Activated naive CD4-positive, alpha-beta T cell treated with anti-CD3 and anti-CD28 coated beads, Interleukin-2, amount 50 U/mL, for 72 hours (primary cell): ENCODE measurements at places on chromosomes 5 and 9.

GRCh38 chr9:107249131-107249533, 33.9 kb upstream of the RAD23B start:
- DNase-seq = no peak

DNA sequence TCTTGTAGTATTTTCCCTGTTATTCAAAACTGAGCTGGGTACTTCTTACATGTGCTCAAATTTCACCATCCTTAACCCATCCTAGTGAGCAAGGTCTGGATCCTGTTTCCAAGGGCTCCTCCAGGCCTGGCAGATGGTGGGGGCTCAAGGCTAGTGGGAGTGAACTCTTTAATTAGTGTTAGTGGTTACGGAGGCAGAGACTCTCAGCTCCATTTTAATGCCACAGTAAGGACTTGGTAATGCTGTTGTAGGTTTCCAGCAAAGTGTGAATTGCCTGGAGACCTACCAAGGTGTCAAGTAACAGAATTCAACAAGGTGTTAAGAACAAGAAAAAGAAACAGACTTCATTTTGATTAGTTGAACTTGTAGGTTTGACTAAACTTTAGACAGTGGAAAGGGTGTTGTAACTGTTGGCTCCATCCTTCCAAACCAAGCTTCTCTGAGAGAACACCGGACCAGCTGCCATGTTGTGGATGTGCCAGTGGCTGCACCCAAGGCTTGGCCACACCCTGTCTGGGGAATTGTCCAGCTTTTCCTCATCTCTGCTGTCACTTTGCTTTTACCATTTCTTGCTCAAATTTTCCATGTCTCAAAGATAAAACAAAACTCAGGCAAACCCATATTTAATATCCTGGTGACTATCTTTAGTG, 98.7 kb downstream of the ADCY2 start:
- DNase-seq = no peak

GRCh38 chr5:86029308-86029707, 588.4 kb upstream of the COX7C start:
- DNase-seq = no peak

DNA sequence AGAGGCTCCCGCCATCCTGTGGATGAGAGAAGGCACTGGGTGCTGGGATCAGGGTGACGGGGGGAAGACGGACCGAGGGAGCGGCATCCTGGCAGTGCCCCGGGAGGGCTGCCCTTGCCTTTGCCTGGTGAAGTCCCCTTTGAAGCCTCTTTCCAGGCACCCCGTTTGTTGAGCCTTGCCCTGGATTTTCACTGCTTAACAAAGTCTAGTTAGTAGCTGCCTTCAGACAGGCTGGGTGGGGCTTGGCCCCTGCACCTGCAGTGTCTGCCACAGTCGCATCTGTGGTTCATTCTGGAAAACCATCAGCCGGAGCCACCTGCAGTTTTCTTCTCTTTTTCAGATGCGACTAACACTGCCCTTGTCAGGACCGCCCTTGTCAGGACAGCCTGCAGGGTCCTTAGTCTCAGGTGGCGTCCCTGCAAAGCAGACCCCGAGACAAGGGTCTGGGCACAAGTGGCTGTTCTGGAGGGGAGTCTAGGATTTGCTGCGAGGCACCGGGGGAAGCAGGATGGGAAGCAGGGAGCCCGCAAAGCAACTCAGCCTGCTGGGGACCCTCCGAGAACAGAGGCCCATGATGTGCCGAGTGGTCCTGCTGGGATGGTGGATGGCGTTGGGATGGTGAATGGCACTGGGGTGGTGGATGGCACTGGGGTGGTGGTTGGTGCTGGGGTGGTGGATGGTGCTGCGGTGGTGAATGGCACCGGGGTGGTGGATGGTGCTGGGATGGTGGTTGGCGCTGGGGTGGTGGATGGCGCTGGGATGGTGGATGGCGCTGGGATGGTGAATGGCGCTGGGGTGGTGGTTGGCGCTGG, 147.9 kb upstream of the COL5A1 start:
- DNase-seq = no peak

DNA sequence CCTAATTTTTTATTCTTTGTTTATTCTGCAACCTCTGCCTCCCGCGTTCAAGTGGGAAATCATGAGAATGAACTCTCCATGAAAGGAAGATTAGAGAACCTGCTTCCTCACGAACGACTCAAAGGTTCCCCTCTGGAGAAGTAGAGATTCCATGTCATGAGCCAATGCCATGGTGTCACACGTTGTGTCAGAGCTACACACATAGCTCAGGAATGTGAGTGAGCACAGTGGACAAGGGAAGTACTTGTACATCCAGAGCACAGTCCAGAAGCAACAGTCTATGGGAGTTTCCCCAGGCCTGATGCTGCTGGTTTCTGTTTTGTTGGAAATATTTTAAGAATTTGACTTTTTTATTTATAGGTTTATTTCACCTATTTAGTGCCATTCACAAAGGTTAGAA, 26.8 kb upstream of the PPP2CA start:
- DNase-seq = no peak

GRCh38 chr9:130944510-130945058, 5.5 kb upstream of the FIBCD1 start:
- DNase-seq = no peak

DNA sequence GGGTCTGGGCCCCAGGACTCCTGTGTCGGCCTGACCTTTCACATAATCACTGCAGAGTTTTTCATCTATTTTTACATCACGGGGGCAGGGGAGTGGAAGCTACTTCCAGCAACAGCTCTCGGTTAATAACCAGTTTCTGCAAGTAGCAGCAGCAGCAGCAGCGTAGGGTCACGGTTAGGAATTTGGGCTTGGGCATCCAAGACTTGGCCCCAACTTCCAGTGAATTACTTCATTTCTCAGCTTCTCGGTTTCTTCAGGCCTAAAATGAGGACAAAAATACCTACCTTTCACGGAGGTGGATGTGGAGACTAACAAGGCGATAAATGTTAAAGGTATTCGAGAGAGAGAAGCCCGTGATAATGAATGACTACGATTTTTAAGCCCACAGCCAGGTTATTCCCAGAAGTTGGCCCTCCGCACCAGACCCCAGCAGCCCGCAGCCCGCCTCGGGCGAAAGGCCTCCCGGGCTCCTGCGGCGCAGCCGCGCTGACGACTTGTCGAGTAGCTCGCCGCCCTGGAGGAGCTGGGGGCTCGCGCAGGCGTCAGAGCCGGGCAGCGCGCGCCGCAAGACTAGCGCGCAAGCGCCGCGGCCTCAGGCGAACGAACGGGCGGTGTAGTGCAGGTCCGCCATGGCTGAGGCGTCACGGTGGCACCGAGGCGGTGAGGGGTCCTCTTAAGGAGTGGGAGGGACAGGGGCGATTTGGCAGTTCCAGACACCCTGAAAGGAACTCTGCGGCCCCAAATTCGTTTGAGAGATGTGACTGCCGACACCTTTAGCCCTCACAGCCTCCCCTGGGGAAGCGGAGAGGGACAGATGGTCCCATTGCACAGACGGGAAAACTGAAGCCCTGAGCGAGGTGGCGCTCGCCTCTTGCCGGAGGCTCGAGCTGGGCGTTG, at the start of gene PKD2L2:
TSS of gene PKD2L2 (plus strand) at position 595 of the 897 bp plus-strand sequence. CDS start at position 630, 35 bp downstream.
- DNase-seq = peak; percentile 90

DNA sequence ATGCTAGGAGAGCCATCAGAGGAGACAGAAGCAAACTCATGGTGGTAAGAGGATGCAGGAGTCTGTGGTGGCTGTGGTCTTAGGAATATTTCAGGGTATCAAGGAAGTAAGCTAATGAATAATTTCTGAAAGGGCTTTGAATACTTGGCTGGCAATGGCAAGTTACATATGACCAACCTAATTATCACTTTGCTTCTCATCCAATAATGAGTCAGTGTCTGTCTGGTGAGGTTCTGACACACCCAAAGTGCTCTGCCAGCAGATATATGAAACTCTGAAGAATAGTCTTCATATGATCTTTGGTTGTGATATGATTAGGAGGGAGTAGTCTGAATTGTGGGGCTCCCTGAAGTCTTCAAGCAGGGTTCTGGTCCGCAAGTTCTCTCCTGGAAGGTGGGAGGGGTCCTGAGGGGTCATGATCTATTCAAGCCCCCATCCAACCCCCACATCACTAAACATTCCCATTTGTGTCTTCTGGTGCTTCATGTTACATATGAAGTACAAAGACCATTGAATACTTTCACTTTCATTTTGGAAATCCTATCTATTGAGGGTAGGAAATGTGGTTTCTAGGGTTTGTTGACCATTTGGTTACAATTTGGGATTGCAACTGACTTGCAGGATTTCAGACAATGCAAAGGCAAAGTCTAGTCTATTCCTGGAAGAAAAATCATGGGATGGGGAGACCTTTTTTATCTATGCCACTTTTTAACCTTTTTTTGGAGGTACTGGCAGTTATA, 199.9 kb upstream of the CDKN2B start:
- no peak for DNase-seq

GRCh38 chr5:145853781-145854376, 18.7 kb upstream of the PRELID2 start:
- DNase-seq = no peak

- DNase-seq = no peak
These were observed 66.8 kb downstream of the THBS4 start for GRCh38 chr5:80101993-80102392.

GRCh38 chr5:168707716-168708695, 128.8 kb upstream of the PANK3 start:
- DNase-seq = no peak

DNA sequence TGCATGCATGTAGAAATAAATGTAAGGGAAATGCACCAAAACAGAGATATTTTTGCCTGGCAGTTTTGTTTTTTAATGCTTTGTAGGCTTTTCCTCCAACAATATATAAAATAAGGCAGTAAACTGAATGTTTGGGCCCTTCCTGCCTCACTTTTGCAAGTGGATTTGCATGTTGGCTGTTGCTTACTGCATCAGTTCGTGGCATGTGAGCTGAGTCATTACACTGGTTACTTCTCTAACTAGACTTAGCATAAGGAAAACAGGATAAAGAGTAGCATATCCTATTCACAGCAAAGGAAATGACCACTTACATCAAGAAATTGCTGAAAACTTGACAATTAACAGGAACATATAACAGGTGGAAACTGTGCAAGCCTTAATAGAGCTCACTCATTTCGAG, 113.4 kb downstream of the TLE1 start:
- DNase-seq = no peak

- DNase-seq = no peak
These were observed 22.2 kb upstream of the CXCL14 start for GRCh38 chr5:135600971-135601381.
